Head of caudate nucleus (tissue), 42 donors: ENCODE measurements at places on chromosomes 12 and 14.
A peak's percentile ranks its signal among the peaks of the same experiment; 100 is the strongest.

DNA sequence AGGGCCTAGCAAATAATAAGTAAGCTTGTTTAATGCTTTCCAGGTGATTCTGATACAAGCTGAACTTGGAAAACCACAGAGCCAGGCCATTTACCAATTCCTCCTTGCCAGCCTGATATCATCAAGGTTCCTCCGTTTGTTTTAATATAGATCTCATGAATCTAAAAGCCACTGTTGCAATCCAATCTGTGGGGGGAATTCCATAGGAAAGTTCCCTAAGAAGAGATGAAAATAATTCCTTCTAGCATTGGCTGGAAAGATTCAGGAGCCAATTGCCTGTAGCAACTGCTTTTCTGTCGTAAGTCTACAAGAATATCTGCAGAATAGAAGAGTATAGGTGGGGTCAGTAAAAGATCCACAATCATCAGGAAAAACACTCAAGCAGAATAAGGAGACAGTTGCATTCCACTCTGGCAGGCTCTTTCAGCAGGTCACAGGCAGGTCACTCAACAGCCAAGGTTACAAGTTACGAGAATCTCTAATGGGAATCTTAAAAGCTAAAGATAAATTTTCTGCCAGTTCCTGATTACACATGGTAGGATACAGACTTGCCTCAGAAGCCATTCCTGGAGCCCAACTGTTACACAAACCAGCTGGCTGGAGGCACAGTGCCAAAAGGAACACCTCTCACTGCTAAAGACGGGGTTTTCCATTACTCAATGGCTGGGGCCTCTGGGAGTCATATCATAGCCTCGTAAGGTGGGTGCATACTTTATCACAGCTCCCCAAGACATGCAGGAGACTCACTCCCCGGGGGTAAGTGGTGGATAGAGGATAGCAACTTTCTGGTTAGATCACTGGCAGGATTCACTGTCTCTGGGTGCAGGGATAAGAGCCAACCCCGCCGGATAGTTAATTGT lies 43.6 kb downstream of the FGD6 start:
- no peak for DNase-seq

DNA sequence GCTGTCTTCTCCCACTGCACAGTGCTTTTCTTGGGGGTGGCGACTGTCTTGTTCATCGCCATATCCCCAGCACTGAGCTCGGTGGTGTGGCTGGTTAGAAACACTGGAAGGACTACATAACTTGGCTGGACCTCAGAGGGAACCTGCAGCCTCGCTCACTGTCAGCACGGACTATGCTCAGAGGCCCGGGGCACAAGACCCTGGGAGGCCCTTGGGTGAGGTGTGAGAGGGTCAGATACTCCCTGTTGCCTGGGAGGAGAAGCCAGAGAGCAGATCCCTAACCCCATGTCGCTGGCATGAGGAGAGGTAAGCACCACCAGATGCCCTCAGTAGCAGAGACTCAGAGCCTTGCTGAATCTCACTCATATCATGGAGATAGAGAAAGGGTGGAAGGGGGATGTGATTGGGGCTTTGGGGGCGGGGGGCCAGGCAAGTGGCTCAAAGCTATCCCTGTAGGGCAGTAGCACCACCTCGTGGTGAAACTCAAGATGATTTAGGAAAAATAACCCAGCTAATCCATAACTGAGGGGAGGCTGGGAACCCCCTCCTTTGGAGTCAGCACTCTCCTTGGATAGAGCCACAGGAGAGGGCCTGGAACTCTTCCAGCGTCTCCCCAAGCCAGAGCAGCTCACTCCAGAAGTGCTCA lies 18.7 kb upstream of the HDAC7 start:
- peak; percentile 57 for DNase-seq

DNA sequence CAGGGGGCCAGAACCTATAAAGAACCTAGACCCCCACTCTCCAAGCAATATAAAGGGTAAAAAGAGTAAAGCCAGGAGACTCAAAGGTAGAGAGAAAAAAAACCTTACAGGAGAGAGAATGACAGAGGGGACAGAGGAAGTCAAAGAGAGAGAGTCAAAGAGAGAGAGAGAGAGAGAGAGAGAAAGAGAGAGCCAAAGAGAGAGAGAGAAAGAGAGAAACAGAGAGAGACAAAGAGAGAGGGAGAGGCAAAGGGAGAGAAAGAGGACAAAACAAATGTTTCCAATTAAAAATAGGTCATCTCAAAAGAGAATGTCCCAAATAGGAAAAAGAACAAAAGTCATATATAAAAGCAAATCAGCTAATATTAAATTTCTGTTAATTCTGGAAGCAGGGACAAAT lies 251.5 kb downstream of the DPY19L2 start:
- DNase-seq: no peak

GRCh38 chr14:44613061-44613712 lies 106.1 kb upstream of the FSCB start:
- DNase-seq: no peak

GRCh38 chr14:91286530-91286937 lies 42.0 kb upstream of the GPR68 start:
- peak; percentile 85 for DNase-seq

- no peak for DNase-seq
Measured at GRCh38 chr12:42969355-42969754, 379.8 kb upstream of the PRICKLE1 start.

DNA sequence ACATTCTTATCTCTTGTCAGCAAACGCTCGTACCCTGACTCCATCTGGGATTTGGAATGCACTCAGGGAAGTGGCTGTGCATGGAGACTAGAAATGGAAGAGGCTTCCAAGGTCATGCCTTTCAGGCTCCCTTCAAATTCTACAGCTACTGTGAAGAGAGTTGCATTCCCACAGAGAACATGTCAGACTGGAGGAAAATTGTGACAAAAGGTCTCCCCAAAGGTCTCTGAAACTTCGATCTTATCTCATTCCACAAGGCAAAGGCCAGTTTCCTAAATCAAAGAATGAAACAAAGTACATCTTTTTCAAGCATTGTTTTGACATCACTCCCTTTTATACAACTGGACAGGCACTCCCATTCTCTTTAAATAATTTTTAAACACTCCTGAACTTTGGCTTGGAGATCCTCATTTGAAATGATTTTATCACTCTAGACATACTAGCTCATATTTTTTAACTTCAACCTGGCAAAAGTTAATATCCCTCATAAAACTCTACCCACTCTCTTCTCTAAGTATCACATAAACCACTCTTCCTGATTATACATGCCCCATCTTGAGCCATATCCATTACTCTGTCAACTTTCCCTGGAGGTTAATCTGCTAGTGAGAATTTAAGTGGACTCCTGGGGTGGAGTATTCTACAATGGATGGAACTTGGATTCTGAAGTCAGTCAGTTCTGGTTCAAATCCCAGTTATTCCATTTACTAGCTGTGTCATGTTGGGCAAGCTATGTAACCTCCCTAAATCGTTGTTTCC lies 218.1 kb upstream of the HMGA2 start:
- no peak for DNase-seq

DNA sequence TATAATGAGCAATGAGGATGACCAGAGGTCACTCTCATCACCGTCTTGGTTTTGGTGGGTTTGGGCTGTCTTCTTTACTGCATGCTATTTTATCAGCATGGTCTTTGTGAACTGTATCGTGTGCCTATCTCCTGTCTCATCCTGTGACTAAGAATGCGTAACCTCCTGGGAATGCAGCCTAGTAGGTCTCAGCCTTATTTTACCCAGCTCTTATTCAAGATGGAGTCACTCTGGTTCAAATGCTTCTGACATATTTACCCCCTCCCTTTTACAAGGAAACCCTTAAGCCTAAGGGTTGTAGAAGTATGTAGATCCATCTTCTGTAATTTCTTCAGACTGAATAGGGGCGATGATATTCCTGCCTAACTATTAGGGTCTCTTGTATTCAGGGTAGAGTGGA lies 8.4 kb downstream of the IFI27L1 start:
- no peak for DNase-seq
